SW480 (cell line): ENCODE measurements at places on chromosomes 3 and 15.

GRCh38 chr15:91992945-91993344, 139.4 kb downstream of the SLCO3A1 start:
- no peak for DNase-seq

GRCh38 chr3:42537350-42537749, 34.9 kb downstream of the VIPR1 start:
- DNase-seq = no peak

DNA sequence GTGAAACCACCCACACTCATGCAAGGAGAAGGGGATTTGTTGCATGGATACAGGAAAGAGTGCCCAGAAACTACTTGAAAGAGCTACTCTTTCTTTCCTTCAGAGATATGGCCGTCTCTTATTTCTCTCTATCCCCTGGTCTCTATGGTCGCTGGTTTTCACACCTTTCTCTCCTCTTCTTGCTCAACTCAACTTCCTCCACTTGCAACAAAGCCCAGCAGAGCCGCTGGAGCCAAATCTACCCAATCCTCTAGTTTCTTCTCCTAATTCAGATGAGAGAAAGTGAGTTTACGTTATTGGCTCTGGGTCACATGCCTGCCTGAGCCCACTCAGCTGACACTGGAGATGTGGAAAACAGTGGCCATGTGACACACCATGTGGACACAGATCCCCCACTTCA, 215.2 kb downstream of the OSBPL10 start:
- no peak for DNase-seq

DNA sequence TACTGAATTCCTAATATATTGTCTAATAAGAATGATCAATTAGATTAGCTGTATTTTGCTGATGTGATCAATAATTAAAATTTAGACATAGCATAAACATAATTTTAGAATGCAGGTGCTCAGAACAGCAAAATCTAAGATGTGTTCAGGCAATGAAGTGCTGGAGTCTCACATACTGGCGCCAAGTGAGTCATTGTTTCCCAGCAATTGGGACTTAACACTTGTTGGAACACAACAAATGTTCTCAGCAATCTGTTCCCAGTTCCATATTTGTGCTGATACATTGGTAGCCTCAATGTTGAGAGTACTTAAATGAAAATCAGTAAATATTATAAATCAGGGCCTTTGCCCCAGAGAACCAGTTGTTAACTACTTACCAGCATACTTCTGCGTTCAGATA, 619.0 kb downstream of the ROBO1 start:
- DNase-seq = no peak

DNA sequence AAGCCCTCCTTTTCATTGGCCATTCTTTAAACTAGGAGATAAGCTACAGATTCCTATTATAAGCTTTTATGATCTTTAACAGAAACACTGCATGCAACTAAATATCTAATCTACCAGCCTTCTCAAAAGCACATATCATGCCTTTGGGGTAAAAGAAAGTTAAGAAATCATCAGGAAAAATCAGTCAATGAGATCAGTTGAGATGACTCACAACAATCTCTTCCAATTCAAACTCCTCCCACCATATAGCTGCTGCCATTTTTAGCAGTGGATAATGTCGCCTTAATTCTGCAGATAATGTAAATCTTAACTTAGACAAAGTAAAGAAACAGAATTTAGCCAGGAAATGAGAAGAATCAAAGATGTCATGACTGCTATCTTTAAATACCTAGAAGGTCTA, 135.2 kb upstream of the BCL6 start:
- no peak for DNase-seq

- peak; percentile 68 for DNase-seq
Observed at GRCh38 chr3:193871220-193871485, 264.8 kb upstream of the HES1 start.
